Body of pancreas (tissue), 4 donors: ENCODE measurements at places on chromosomes 5 and 9. TPM values are rescaled to one million over a fixed set of nuclear protein-coding genes. Genes with fewer than 3 reads are reported as not detected.

The MCCC2 gene
- 31.0 TPM for total RNA-seq

The SPATA31A3 gene
- total RNA-seq = not detected

The PROB1 gene
- 1.3 TPM for total RNA-seq

The PTPA gene
- total RNA-seq = 52.1 TPM

The FST gene
- 0.52 TPM for total RNA-seq

The SAPCD2 gene
- 0.66 TPM for total RNA-seq

The SMIM33 gene
- total RNA-seq = not detected

The TRIP13 gene
- 1.3 TPM for total RNA-seq

The TLX3 gene
- not detected for total RNA-seq

The ARHGEF39 gene
- not detected for total RNA-seq

The CDH18 gene
- total RNA-seq = 2.0 TPM

The FOXI1 gene
- not detected for total RNA-seq

The RIOK2 gene
- total RNA-seq = 7.3 TPM

The OR13J1 gene
- not detected for total RNA-seq

The SLC6A3 gene
- total RNA-seq = not detected

- DNase-seq = no peak
Measured at GRCh38 chr5:169657127-169657526, 20.1 kb downstream of the DOCK2 start.

DNA sequence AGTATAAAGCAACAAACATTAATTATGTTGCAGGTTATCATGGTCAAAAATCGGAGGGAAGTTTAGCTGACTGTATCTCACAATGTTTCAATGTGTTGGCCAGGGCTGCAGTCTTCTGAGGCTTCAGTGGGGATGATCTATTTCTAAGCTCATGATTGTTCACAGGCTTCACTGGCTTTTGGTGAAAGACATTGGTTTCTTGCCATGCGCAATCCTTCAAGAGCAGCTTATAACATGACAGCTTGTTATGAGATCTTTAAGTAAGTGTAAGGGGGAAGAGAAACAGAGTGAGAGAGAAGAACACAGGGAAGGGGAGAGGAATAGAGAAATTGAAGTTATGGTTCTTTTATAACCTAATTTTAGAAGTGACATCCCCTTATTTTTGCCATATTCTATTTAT is 385.9 kb upstream of the CHD1 start:
- no peak for DNase-seq

- peak; percentile 82 for DNase-seq
Measured at GRCh38 chr5:151157426-151158286, at the start of gene ANXA6. Gene ANXA6, minus strand, starts transcription at chr5:151157779. Its CDS starts 9,878 bp downstream, at chr5:151147901.

- no peak for DNase-seq
Measured at GRCh38 chr9:101271102-101271501, 113.7 kb downstream of the BAAT start.

- DNase-seq = no peak
Measured at GRCh38 chr5:51997500-51997899, 614.3 kb downstream of the ISL1 start.

- no peak for DNase-seq
Measured at GRCh38 chr5:89130851-89131250, 247.9 kb upstream of the MEF2C start.

- no peak for DNase-seq
Measured at GRCh38 chr5:108753331-108753730, 5.6 kb downstream of the FER start.

DNA sequence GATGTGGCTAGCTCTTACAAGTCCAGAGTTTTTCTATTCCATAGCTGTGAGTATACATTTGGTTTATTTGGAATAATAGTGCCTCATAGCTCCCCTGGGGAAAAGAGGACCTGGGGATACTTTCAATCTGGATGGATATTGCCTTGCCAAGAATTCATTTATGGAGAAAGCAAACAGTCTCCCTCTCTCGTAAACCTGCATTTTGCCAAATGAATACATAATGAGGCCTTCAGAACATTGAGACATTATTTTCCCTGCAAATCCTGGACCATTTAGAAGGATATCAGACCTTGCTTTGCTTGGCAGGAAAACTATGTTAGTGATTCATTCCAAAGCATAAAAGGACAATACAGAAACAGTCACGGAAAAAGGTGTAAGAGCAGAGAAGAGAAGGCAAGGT is 569.6 kb upstream of the BRINP1 start:
- DNase-seq = no peak

- no peak for DNase-seq
Measured at GRCh38 chr9:112914524-112914923, 23.8 kb upstream of the SLC46A2 start.

DNA sequence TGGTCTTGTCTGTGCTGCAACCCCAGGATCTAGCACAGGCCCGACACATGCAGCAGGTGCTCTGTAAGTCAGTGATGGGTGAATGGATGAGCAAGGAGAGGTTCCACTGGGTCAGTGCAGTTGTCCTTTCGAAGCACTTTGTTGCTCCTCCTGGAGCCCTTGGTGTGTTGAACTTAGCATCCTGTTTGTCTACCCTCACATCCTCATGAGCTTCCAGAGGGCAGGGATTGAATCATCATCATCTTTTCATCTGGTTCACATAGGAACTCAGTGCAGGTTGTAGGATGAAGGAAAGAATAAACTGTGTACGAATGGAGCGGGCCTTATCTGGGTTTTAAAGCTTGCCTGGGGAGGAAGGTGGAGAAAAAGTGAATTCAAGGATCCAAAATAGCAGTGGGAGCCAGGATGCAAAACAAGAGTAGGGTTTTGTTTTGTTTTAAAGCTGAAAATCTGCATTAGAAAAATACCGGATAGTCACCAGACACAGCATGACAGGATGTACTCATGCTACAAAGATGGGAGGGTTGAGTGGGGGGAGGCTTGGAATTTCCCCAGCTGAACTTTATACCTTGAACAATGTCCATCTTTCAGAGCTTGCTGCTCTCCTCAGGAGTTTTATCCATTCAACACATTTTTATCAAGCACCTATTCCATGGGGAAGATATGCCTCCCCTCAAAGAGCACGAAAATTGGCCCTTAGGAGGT is 55.8 kb downstream of the PTTG1 start:
- no peak for DNase-seq

GRCh38 chr5:90421136-90421535 is 11.6 kb upstream of the CETN3 start:
- peak; percentile 25 for DNase-seq

- no peak for DNase-seq
Measured at GRCh38 chr9:101848485-101848919, 110.1 kb upstream of the GRIN3A start.

DNA sequence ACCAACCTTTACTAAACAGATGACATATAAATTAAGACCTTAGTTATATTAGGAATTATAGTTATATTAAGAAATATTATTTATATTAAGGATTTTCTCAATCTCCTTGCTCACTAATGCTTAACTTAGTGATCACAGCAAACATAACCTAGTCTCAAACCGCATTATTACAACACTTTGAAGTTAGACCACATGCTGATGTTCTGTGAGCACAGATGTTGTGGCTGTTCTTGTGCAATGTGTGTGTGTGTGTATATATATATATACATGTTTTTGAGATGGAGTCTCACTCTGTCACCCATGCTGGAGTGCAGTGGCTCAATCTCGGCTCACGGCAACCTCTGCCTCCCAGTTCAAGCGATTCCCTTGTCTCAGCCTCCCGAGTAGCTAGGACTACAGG is 20.5 kb downstream of the ELP1 start:
- DNase-seq = no peak

- DNase-seq = no peak
Measured at GRCh38 chr9:115423646-115424045, 305.7 kb upstream of the TNC start.

GRCh38 chr9:75624998-75625397 is 265.5 kb upstream of the PCSK5 start:
- DNase-seq = no peak

DNA sequence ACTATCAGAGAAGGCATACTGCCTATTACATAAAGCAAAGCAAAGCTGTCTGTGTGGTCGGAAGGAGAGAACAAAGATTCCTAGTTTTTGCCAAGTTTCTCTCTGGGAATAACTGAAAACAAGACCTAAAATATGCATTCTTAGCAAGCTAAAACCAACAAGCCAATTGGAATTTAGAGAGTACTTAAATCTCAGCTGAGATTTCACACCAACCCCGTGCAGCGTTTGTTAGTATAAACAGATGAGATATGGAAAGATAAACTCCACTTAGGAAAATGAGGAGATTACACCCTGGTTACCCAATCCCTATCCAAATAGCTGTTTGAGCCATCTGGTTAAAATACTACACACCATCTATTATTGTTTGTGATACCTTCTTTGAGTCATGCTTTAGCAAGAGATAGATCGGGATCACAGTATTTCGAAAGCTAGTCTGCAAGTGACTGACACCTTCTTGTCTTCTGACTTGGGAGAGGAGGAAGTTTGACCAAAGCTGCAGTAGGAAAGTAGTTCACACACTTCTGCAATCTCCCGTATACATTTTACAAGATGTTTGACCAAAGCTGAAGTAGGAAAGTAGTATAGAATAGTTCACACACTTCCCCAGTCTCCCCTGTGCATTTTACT is 18.2 kb downstream of the FAF2 start:
- no peak for DNase-seq

DNA sequence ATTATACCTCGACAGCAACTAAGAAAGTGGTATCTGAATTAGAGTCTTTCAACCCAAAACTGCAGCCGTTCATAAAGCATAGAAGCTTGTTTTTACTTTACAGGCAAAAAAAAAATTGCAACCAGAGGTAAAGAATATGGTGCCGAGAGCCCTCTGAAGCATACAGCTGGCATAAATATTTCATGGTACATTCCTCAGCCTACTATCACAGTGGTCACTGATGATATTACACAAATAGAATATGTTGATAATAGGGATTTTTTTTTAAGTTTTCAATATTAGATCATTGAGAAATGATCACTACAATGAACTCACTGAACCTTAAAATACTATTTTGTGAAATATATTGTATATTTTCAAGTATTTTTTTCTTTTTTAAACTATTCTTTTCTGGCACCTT is 6.2 kb upstream of the SMC2 start:
- DNase-seq = no peak

GRCh38 chr9:135664801-135665794 is 2.0 kb downstream of the LCN9 start:
- DNase-seq = no peak

DNA sequence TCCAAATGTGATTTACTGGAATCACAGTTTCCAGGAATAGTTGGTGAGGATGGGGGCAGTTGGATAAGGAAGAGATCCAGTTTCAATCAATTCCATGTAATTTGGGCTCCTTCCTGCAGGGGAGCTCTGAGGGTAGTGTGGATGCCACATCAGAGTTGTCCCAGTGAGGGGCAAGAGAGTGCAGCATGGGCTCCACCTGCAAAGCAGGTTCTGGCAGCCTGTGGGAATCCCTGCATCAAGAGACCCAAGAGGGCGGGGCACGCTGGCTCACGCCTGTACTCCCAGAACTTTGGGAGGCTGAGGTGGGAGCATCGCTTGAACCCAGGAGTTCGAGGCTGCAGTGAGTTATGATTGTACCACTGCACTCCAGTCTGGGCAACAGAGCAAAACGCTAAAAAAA is 188.5 kb downstream of the CACNA1B start:
- DNase-seq = no peak

DNA sequence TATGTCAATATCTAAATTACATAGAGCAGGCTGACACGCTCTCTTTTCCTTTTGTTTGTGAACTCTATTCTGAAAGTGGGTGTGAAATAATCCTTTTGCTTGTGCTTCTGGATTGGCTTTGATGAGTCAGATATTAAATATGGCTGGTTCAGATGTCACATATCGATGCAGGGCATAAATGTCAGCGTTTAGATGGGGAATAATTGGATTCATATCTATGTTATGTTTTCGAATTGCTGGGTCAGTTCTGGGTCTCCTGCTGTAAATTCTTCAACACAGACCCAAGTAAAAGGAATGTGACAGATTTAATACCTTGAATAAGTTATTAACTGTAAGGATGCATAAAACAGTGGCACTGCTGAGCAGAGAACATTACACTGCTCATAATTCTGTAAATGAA is 118.7 kb upstream of the SNX2 start:
- DNase-seq = no peak

GRCh38 chr5:143226872-143227271 is 176.6 kb downstream of the NR3C1 start:
- DNase-seq = no peak

DNA sequence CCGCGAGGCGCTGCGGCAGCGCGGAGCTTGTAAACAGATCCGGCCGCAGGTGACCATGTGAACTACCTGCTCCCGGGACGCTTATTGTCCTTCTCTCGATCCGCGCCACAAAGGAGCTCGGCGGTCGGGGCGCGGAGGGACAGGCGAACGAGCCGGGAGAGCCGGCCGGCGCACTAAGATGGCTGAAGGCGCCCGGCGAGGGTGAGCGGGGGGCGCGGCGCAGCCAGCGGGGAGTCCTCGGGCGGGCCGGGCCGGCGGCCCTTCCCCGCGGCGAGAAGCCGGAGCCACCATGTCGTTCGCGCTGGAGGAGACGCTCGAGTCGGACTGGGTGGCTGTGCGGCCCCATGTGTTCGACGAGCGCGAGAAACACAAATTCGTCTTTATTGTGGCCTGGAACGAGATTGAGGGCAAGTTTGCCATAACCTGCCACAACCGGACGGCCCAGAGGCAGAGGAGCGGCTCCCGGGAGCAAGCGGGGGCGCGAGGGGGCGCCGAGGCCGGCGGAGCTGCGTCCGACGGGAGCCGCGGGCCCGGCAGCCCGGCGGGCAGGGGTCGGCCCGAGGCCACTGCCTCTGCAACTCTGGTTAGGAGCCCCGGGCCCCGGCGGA is 535 bp downstream of the JMY start:
- no peak for DNase-seq

- no peak for DNase-seq
Measured at GRCh38 chr9:79637177-79637925, 65.6 kb downstream of the TLE4 start.

DNA sequence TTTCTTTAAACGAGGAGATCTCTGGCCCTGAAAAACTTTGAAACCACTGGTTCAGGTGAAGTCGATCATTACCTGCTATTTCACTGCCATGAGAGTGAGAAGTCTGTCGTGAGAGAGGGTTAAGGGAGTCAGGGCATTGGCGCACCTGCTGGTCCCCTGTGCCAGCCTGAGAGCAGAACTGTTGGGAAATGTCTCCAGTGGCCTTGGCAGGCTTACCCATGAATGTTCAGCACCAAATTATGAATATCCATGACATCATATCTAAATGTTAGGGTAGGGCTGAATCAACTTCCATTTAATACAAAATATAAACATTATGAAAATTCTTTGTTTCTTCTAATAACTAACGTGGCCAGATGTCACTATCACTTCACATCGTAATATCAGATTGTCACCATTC is 379.3 kb downstream of the KDM4C start:
- peak; percentile 72 for DNase-seq

GRCh38 chr5:142053426-142054151 is 40.8 kb upstream of the GNPDA1 start:
- peak; percentile 10 for DNase-seq

- DNase-seq = no peak
Measured at GRCh38 chr5:1107167-1108022, 4.5 kb downstream of the SLC12A7 start.

GRCh38 chr5:91419571-91420537 is 36.7 kb upstream of the ARRDC3 start:
- DNase-seq = peak; percentile 69
